ENCODE measurements at places on chromosomes 1 and 21.
A peak's percentile ranks its signal among the peaks of the same experiment; 100 is the strongest.

GRCh38 chr1:22712502-22713271 is 2.0 kb downstream of the EPHB2 start:
- H3K4me1 ChIP-seq: peaks cover 5% of the 10 kb centered on the region
- H3K27me3 ChIP-seq: peaks cover 68% of the 10 kb centered on the region
- no peaks in the 10 kb centered on the region for H3K36me3 ChIP-seq
- peak; percentile 16 for DNase-seq
- H3K27ac ChIP-seq: no peak overlapping the region

GRCh38 chr1:58190267-58190988 is 356.1 kb downstream of the OMA1 start:
- no peaks in the 10 kb centered on the region for H3K4me1 ChIP-seq
- no peak overlapping the region for H3K27ac ChIP-seq
- no peak for DNase-seq
- no peaks in the 10 kb centered on the region for H3K36me3 ChIP-seq
- H3K27me3 ChIP-seq: peaks cover 16% of the 10 kb centered on the region

GRCh38 chr1:6801966-6802365 is 16.7 kb downstream of the CAMTA1 start:
- H3K27ac ChIP-seq: no peak overlapping the region
- peaks cover 39% of the 10 kb centered on the region for H3K4me1 ChIP-seq
- no peaks in the 10 kb centered on the region for H3K27me3 ChIP-seq
- H3K4me3 ChIP-seq: no peak overlapping the region

DNA sequence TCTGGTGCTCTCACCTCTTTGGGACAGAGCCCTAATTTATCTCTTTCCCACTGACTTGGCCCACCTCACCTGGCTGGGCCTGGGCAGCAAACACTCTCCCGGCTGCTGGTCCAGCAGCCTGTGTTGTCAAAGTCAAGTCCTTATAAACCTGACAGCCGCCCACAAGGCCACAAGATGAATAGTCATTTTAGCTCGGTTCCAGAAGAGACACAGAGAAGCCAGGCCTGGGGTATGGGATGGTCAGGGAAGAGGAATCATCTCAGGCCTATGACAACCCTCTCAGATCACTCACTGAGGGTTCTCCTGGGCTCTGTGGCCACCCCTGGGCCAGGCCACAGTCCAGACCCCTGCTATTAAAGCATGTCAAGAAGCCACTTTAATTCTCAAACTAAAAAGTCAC is 158.5 kb downstream of the FOXD2 start:
- no peaks in the 10 kb centered on the region for H3K4me1 ChIP-seq
- H3K36me3 ChIP-seq: no peaks in the 10 kb centered on the region
- H3K4me3 ChIP-seq: no peak overlapping the region
- DNase-seq: no peak
- peaks cover 34% of the 10 kb centered on the region for H3K27me3 ChIP-seq

- peaks cover 7% of the 10 kb centered on the region for H3K4me1 ChIP-seq
- H3K27ac ChIP-seq: no peak overlapping the region
- DNase-seq: no peak
- H3K36me3 ChIP-seq: no peaks in the 10 kb centered on the region
These were observed 82.5 kb upstream of the ZNF648 start for GRCh38 chr1:182143825-182144645.

DNA sequence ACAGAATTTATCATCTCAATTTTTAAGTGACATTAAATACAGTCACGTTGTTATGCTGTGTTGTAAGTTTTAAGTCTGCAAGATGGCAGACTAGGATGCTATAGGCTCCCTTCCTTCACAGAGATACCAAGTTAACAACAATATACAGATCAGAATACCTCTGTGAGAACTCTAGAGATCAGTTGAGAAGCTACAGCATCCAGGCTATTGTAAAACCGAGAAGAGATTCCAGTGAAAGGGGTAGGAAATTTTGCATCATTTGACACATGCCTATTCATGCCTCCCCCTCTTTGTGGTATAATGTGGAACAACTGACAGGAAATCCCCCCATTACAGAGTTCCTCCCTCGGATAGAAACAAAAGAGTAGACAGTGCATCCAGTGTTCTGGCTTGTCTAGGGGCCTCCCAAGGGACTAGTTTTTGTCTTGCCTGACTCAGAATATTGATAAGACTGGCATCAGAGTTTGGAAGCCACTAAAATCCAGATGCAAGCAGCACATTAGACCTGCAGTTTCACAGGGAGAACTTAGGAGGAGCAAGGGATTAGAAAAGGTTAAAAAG is 80.6 kb downstream of the LBR start:
- no peak for DNase-seq
- no peak overlapping the region for H3K27ac ChIP-seq
- H3K4me1 ChIP-seq: peaks cover 3% of the 10 kb centered on the region
- no peaks in the 10 kb centered on the region for H3K36me3 ChIP-seq

DNA sequence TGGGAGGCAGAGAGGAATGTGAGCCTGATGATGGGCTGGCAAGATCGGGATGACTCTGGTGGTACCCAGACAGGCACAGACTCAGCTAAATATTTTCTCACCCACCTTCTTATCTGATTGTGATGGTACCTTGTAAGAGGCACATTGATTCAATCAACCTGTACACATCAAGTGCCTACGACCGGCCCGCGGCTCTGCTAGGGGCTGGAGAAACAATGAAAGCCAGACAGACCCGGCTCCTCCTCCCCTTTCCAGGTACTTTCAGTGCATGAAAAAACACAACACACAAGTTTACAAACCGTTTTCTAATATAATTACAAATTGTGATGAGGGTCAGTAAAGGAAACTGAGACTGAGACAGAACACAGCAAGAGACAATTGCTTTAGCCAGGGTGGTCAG is 115.0 kb downstream of the LACTBL1 start:
- no peak for DNase-seq
- H3K4me3 ChIP-seq: no peak overlapping the region
- H3K36me3 ChIP-seq: no peaks in the 10 kb centered on the region
- H3K4me1 ChIP-seq: no peaks in the 10 kb centered on the region
- H3K27ac ChIP-seq: no peak overlapping the region

GRCh38 chr1:20936621-20937020 is 149.5 kb upstream of the HP1BP3 start:
- no peak overlapping the region for H3K4me3 ChIP-seq
- H3K27ac ChIP-seq: no peak overlapping the region
- no peaks in the 10 kb centered on the region for H3K27me3 ChIP-seq

GRCh38 chr1:10699470-10699835 is 97.0 kb downstream of the CASZ1 start:
- H3K4me3 ChIP-seq: no peak overlapping the region
- H3K27ac ChIP-seq: no peak overlapping the region
- peaks cover 10% of the 10 kb centered on the region for H3K27me3 ChIP-seq
- DNase-seq: no peak
- H3K4me1 ChIP-seq: peaks cover 17% of the 10 kb centered on the region
- no peaks in the 10 kb centered on the region for H3K36me3 ChIP-seq

DNA sequence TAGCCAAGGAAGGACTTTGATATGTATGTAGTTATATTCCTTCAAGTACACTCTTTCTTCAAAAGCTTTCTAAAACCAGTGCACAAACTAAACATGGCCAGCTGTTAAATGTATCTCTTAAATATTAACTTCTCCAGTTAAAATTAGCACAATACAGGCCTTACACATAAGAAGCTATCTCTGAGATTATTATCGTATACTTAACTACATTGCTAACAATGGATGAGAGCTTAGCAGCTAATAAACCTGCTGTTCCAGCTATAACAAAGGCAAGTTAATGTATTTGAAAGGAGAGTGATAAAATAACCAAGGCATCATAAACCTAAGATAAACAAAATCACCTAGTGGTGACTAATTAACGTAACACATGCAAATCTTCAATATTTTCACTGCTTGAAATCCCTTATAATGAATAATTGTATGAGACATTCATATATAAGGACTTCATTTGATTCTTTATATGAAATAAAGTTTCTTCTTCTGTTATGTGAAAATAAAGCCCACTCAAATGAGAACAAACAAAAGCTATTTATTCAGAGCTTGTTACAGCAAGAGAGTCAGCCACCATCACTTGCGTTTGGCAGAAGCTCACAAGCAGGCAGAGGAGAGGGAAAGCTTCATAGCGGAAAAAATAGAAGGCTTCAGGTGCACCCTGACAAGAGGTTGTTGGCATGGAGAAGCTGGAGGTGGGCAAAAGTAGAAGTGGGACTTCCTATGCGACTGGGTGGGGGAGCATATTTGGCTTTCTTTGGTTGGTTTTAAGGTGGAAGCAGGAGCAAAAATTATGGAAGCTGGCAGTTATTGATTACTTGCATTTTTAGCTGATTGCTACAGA is 274.1 kb upstream of the CHRM3 start:
- no peak overlapping the region for H3K4me3 ChIP-seq
- no peaks in the 10 kb centered on the region for H3K4me1 ChIP-seq
- no peak overlapping the region for H3K27ac ChIP-seq
- H3K36me3 ChIP-seq: no peaks in the 10 kb centered on the region
- no peaks in the 10 kb centered on the region for H3K27me3 ChIP-seq

GRCh38 chr1:93992954-93993353 is 83.7 kb upstream of the GCLM start:
- H3K27ac ChIP-seq: no peak overlapping the region
- H3K36me3 ChIP-seq: no peaks in the 10 kb centered on the region
- peaks cover 14% of the 10 kb centered on the region for H3K27me3 ChIP-seq
- H3K4me3 ChIP-seq: no peak overlapping the region
- no peaks in the 10 kb centered on the region for H3K4me1 ChIP-seq

GRCh38 chr1:77143529-77144121 is 75.6 kb downstream of the PIGK start:
- DNase-seq: no peak
- H3K4me1 ChIP-seq: peaks cover 8% of the 10 kb centered on the region
- no peak overlapping the region for H3K27ac ChIP-seq
- H3K27me3 ChIP-seq: no peaks in the 10 kb centered on the region

- no peak for DNase-seq
- H3K36me3 ChIP-seq: no peaks in the 10 kb centered on the region
- H3K27ac ChIP-seq: no peak overlapping the region
- H3K4me3 ChIP-seq: no peak overlapping the region
- no peaks in the 10 kb centered on the region for H3K27me3 ChIP-seq
- H3K4me1 ChIP-seq: no peaks in the 10 kb centered on the region
These were observed 40.2 kb downstream of the DPT start for GRCh38 chr1:168688644-168689326.

GRCh38 chr1:229895605-229896004 is 171.4 kb upstream of the GALNT2 start:
- H3K4me3 ChIP-seq: no peak overlapping the region
- H3K36me3 ChIP-seq: no peaks in the 10 kb centered on the region
- no peaks in the 10 kb centered on the region for H3K4me1 ChIP-seq
- H3K27ac ChIP-seq: no peak overlapping the region
- DNase-seq: no peak

DNA sequence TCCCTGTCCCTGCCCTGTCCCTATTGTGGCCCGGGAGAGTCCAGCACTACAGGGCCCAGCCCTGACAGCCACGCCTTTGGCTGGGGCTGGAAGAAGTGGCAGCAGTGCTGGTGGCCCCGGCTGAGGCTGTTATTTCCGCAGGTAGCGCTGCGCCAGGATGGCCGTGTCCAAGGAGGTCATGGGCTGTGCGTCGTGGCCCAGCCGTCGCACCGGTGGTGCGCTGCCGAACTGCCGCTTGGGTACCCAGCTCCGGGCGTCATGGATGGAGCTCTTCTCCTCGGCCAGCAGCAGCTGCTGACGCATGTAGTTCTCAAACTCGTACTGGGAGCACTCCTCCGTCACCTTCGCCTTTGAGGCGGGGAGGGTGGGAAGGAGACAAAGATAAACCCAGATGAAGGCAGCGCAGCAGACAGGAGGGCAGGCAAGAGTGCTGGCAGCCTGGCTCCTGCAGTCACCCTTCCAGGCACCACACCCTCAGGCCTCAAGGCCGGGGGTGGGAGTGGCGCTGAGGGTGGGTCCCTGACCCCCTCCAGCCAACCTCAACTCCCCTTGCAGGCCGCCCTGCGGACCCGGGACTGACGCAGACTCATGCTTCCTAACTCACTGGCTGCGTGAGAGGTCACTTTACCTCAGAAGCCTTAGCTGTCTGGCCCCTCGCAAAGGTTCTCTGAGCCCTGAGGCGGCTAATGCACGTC is 18.3 kb upstream of the EVA1B start:
- peaks cover 2% of the 10 kb centered on the region for H3K36me3 ChIP-seq
- peaks cover 6% of the 10 kb centered on the region for H3K4me1 ChIP-seq

GRCh38 chr1:192445839-192446489 is 129.2 kb downstream of the RGS21 start:
- no peak overlapping the region for H3K27ac ChIP-seq
- H3K27me3 ChIP-seq: peaks cover 14% of the 10 kb centered on the region
- H3K36me3 ChIP-seq: no peaks in the 10 kb centered on the region
- H3K4me1 ChIP-seq: no peaks in the 10 kb centered on the region

- peaks cover 4% of the 10 kb centered on the region for H3K27me3 ChIP-seq
- H3K27ac ChIP-seq: no peak overlapping the region
- peaks cover 2% of the 10 kb centered on the region for H3K36me3 ChIP-seq
- no peak for DNase-seq
- no peaks in the 10 kb centered on the region for H3K4me1 ChIP-seq
These were observed 24.6 kb downstream of the KCNK1 start for GRCh38 chr1:233638513-233638912.

DNA sequence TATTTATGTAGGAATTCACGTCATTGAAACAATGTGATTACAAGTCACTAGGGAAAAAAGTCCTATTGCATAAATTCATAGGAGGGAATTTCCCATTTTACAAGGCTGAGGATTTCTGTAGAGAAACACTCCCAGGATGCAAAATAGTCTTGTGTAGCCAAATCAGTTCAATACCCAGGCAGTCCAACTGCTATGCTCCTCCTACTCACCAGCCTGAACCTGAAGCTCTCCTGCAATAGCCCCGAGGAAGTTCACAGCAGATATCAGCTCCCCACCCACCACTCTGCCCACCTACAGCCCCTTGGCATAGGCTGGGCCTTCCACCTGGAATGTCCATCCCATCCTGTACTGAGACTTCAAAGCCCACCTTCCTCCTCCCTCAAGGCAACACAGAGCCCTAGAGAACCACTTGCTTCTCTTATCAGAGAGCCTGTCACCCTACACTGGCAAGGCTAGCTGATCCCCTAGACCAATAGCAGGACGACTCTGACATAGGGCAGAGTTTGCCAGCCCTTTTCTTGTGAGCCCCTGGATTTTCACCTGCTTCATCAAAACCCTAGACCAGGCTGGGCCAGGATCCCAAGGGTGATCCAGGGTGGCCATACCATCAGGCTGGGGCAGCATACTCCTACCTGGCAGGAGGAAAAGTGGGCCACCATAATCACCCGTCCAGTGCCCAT is 1.5 kb downstream of the LSS start:
- DNase-seq: no peak
- no peaks in the 10 kb centered on the region for H3K27me3 ChIP-seq
- peaks cover 29% of the 10 kb centered on the region for H3K36me3 ChIP-seq
- H3K4me1 ChIP-seq: peaks cover 34% of the 10 kb centered on the region
- no peak overlapping the region for H3K27ac ChIP-seq

DNA sequence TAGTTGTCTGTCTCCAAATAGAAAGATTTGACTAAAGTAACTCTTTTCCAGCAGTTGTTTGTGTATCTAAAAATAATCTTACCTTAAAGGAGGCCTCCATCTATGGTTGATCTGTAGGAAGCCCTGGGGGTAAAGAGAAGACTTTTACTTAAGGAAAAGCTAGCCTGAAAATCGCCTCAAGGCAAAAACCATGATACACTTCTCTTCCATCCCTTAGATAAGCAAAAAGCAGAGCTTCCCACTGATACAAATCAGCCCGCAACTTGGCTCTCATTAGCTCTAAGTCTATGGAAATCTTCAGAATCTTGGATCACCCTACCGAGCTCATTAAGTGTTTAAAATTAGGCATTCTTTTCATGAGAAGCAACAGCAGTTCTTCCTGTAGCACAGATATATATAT is 576.9 kb upstream of the PTBP2 start:
- no peaks in the 10 kb centered on the region for H3K4me1 ChIP-seq
- H3K36me3 ChIP-seq: no peaks in the 10 kb centered on the region
- H3K27ac ChIP-seq: no peak overlapping the region
- H3K27me3 ChIP-seq: no peaks in the 10 kb centered on the region
